Inflammatory macrophage treated with lipopolysaccharide for 1 hour (primary cell): ENCODE measurements at places on chromosomes 11 and 22.

- no peak for DNase-seq
Observed at GRCh38 chr11:94638301-94638901, 71.2 kb downstream of the PIWIL4 start.

DNA sequence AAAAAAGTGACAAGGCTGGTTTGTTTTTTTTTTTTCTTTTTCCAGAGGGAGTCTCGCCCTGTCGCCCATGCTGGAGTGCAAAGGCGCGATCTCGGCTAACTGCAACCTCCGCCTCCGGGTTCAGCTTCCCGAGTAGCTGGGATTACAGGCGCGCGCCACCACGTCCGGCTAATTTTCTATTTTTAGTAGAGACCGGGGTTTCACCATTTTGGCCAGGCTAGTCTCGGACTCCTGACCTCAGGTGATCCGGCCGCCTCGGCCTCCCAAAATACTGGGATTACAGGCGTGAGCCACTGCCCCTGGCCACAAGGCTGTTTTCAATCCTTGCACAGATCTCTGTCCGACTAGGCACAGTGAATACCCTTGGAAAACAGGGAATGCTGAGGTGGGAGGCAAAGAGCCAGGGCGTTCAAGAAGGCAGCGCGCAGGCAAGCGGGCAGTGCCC lies 566 bp downstream of the ATP6V1E1 start:
- DNase-seq, result peak; percentile 18

DNA sequence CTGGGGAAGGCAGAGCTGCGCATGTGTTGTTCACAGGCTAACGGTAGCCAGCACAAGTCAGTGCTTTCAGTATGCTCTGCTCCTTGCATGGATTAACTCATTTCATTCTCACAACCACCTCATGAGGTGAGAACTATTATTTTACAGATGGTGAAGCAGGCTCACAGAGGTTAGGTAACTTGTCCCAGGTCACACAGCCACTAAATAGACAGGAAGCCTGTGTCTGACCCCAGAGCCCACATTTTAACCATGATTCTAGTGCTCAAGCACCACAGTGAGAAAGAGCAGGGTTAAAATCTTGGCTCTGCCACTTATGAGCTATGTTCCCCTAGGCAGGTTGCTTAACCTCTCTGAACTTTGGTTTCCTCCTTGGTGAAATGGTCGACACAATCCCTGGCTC lies 6.2 kb upstream of the SNX15 start:
- DNase-seq, result no peak

DNA sequence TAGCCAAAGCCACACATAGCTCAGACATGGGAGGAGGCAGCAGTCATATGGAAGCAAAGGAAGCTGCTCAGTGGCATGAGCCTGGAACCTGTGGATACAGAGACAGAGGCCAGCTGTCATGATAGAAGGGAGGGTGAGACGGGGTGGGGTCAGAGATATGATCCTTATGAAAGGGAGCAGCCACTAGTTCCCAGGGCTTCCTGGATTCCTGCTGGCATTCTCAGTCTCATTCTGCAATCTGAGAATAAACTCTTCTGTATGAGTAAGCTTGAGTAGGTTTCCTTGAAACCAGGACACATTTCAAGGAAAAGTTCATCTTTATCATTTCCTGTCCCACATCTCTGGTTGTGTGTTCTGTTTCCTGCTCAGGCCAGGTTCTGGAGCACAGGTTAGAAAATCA lies 220.2 kb upstream of the SNX19 start:
- no peak for DNase-seq

- no peak for DNase-seq
Observed at GRCh38 chr22:19461506-19461905, 14.0 kb upstream of the C22orf39 start.
